ENCODE measurements at places on chromosomes 5 and 9. TPM values are rescaled to one million over a fixed set of nuclear protein-coding genes. Genes with fewer than 3 reads are reported as not detected.

Gene SURF2
- total RNA-seq: 32.2 TPM

- no peak overlapping the region for H3K4me3 ChIP-seq
- no peaks in the 10 kb centered on the region for H3K36me3 ChIP-seq
- H3K27ac ChIP-seq: no peak overlapping the region
- peaks cover 4% of the 10 kb centered on the region for H3K27me3 ChIP-seq
- no peak for DNase-seq
Measured at GRCh38 chr5:171152382-171152781, 156.7 kb upstream of the TLX3 start.

Gene ST8SIA4
- total RNA-seq: 17.3 TPM

DNA sequence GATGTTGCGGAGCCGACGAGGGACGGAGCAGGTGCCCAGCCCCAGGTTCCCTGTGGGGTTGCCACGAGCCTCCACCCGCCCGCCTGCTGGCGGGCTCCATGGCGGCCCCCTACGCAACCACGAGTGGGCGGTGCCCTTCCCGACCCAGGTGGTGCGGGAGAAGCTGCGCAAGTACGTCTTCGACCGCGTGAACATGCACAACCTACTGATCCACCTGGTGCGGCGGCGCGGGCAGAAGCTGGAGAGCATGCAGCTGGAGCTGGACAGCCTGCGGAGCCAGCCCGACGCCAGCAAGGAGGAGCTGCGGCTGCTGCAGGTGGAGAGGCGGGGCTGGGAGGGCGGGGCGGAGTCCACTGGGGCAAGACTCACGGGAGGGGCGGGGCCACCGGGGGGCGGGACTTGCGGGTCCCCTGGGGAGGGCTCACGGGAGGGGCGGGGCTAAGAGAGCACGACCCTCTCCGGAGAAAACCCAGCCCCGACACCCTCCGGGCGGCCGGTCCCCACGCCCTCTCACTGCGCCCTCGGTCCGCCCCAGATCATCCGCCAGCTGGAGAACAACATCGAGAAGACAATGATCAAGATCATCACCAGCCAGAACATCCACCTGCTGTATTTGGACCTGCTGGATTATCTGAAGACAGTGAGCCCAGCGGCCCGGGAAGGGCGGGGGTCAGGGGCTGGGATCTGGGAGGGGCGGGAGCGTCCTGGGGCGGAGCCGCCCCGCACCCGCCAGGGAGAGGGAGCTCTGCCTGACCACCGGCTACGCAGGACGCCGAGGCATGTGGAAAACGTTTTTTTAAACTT lies 3.9 kb downstream of the CCDC183 start:
- peak overlapping the region; percentile 82 for H3K4me3 ChIP-seq
- peaks cover 10% of the 10 kb centered on the region for H3K27me3 ChIP-seq
- DNase-seq: peak; percentile 81

- no peak for DNase-seq
- no peaks in the 10 kb centered on the region for H3K27me3 ChIP-seq
- H3K4me3 ChIP-seq: no peak overlapping the region
- H3K27ac ChIP-seq: no peak overlapping the region
- no peaks in the 10 kb centered on the region for H3K4me1 ChIP-seq
Measured at GRCh38 chr9:12595400-12595799, 97.8 kb upstream of the TYRP1 start.

DNA sequence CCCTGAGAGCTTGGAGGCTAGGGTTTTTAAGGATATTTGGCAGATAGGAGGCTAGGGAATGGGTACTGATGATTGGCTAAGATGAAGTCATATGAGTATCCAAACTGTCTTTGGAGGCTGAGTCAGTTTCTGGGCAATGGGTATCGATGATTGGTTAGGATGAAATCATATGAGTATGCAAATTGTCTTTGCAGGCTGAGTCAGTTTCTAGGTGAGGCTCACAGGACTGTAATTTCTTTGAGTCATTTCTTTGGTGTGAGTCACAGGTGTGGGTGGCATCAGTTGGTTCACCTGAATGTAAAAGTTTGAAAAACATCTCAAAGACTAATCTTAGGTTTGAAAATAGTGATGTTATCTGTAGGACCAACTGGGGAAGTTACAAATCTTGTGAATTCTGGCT lies 1068.0 kb downstream of the NR2F1-AS1 start:
- H3K27me3 ChIP-seq: no peaks in the 10 kb centered on the region
- no peaks in the 10 kb centered on the region for H3K4me1 ChIP-seq
- peak; percentile 0 for DNase-seq
- no peaks in the 10 kb centered on the region for H3K36me3 ChIP-seq
- no peak overlapping the region for H3K4me3 ChIP-seq

DNA sequence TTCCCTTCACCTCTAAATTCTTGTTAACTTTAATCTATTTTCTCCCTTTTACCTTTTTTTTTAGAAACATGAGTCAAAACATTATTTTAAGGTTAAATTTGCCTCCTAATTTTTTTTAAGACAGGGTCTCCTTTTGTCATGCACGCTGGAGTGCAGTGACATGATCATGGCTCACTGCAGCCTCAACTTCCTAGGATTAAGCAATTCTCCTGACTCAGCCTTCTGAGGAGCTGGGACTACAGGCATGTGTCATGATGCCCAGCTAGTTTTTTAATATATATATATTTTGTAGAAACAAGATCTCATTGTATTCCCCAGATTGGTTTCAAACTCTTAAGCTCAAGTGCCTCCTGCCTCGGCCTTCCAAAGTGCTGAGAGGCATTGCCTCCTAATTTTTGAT lies 424.7 kb upstream of the FAM174A start:
- H3K4me3 ChIP-seq: no peak overlapping the region
- DNase-seq: no peak
- no peaks in the 10 kb centered on the region for H3K27me3 ChIP-seq
- no peaks in the 10 kb centered on the region for H3K36me3 ChIP-seq
- H3K4me1 ChIP-seq: no peaks in the 10 kb centered on the region
- H3K27ac ChIP-seq: no peak overlapping the region

GRCh38 chr5:26310415-26310814 lies 728.0 kb downstream of the CDH9 start:
- H3K27me3 ChIP-seq: no peaks in the 10 kb centered on the region
- no peak overlapping the region for H3K27ac ChIP-seq
- no peak overlapping the region for H3K4me3 ChIP-seq
- no peak for DNase-seq
- H3K36me3 ChIP-seq: no peaks in the 10 kb centered on the region

- no peak overlapping the region for H3K27ac ChIP-seq
- no peaks in the 10 kb centered on the region for H3K36me3 ChIP-seq
- no peak for DNase-seq
- H3K27me3 ChIP-seq: no peaks in the 10 kb centered on the region
- no peaks in the 10 kb centered on the region for H3K4me1 ChIP-seq
Measured at GRCh38 chr5:91864962-91865361, 481.8 kb upstream of the ARRDC3 start.

Measured in activated naive CD8-positive, alpha-beta T cell treated with anti-CD3 and anti-CD28 coated beads for 36 hours (primary cell).